Stimulated activated CD4-positive, alpha-beta T cell treated with anti-CD3 and anti-CD28 coated beads, TNF-alpha, amount 100 ng/mL, for 4 hours (primary cell): ENCODE measurements at places on chromosomes 6 and 20.

- DNase-seq, result no peak
Observed at GRCh38 chr20:5971203-5971602, 20.8 kb downstream of the MCM8 start.

- DNase-seq, result no peak
Observed at GRCh38 chr20:43938932-43939761, 24.5 kb downstream of the TOX2 start.

- DNase-seq, result no peak
Observed at GRCh38 chr6:46781478-46782378, 11.5 kb upstream of the MEP1A start.

- no peak for DNase-seq
Observed at GRCh38 chr20:13006825-13007224, 1.9 kb upstream of the SPTLC3 start.

GRCh38 chr6:161354276-161354840 lies 80.5 kb upstream of the AGPAT4 start:
- no peak for DNase-seq

GRCh38 chr20:3156811-3157619 lies 2.6 kb downstream of the FASTKD5 start:
- DNase-seq, result no peak

GRCh38 chr20:7371518-7372163 lies 568.6 kb downstream of the HAO1 start:
- DNase-seq, result no peak

- no peak for DNase-seq
Observed at GRCh38 chr6:110389689-110390382, 25.5 kb downstream of the DDO start.

DNA sequence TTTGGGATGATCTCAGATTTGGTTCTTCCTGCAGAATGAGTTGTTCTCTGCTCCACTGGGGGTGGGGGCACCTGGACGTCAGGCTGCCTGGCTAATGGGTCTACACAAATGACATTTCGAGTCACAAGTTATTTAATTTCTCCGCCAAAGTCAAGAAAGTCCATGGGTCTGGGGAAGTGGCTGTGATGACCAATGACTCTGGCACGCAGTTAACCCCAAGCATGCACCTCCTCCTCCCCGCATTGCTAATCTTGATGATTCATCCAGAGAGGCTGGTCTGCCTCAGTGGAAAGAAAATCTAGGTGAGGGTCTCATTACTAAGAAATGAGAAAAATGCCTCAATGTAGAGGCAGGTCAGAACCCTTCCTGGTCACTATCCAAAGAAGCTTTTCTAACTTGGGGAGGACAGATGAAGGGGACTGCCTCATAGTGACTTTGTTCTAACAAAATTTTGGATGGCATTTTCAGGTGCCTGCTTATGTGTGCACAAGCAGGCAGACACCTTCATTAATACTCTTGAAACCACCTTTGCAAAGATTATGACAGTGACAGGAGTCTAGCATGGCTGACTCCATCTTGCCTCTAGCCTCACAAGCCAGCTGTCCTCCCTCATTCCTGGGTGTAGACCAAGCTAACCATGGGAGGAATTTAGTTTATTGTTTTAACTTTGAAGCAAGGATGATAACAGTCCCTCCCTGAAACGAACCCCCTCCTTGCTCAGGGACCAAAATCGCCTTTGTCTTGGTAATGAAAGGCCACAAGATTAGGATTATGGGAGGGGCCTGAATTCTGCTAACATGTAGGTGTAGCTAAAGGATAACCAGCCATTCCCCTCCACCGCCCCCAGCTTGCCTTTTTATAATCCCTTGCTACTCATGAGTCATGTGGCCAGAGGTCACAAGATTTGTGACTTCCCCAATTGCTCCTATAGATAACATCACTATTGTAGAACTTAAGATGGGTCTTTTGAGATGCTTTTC lies 98.6 kb upstream of the MRPS10 start:
- DNase-seq, result no peak

DNA sequence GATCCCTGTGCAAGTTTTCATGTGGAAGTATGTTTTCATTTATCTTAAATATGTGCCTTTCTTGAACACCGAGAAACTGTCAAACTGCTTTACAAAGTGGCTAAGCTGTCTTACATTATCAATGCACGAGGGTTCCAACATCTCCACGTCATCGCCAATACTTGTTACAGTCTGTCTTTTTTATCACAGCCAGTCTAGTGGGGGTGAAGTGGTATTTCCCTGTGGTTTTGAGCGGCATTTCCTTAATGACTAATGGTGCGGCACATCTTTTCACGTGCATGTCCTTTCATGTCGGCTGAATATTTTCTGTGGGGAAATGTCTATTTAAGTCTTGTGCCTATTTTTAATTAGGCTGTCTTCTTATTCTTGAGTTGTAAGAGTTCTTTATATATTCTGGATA lies 280.4 kb downstream of the FOXC1 start:
- DNase-seq, result no peak

DNA sequence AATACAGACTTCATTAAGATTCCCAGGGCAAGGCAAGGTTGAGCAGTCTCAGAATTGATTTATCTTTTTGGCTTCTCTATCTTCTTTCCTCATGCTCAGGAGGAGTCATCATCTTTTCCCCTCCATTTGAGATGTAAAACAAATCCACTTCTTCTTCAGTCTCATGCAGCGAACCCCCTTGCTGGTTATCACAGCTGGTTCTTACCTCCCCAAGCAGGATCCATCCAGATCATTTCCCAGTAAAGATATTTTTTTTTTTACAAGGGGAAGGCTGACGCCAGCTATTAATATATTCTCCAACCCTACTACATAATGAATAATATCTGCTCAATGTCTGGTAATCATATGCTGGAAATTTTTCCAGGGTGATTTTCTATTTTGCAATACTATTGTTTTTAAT lies 508.9 kb upstream of the NOX3 start:
- DNase-seq, result no peak

- DNase-seq, result no peak
Observed at GRCh38 chr6:79375635-79376337, 141.3 kb upstream of the HMGN3 start.

DNA sequence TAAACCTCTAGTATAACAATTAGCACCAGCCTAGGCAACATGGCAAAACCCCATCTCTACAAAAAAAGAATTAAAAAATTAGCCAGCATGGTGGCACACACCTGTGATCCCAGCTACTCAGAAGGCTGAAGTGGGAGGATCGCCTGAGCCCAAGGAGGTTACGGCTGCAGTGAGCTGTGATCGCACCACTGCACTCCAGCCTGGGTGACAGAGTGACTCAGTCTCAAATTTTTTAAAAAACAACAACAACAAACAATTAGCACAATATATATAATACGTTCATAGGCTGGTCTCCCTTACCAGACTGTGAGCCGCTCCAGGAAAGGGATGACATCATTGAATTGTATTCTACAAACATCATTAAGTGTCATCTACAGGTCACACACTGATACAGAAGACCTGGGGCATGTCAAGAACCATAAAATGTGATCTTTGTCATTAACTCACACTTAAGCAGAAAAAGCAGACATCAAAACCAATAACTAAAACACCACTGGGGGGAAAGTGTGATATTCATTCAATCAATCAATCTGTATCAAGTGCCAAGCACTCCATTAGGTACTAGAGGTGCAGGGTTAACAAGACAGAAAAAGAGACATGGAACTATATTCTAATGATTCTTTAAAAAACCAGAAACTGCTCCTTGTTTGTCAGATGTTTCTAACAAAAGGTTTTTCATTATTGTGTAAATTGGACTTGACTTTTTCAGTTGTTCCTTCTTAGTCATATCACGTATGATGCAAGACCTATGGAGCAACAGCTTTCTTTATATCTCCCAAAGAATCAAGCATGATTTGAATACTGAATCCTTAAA lies 17.8 kb downstream of the MAP3K5 start:
- no peak for DNase-seq

- no peak for DNase-seq
Observed at GRCh38 chr20:10539818-10540553, 104.9 kb downstream of the SLX4IP start.

DNA sequence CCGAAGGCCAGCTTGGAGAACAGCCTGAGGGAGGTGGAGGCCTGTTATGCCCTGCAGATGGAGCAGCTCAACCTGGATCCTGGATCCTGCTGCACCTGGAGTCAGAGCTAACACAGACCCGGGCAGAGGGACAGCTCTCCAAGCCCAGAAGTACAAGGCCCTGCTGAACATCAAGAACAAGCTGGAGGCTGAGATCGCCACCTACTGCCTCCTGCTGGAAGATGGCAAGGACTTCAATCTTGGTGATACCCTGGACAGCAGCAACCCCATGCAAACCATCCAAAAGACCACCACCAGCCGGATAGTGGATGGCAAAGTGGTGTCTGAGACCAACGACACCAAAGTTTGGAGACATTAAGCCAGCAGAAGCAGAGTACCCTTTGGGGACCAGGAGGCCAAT lies 223.5 kb upstream of the ID4 start:
- no peak for DNase-seq

DNA sequence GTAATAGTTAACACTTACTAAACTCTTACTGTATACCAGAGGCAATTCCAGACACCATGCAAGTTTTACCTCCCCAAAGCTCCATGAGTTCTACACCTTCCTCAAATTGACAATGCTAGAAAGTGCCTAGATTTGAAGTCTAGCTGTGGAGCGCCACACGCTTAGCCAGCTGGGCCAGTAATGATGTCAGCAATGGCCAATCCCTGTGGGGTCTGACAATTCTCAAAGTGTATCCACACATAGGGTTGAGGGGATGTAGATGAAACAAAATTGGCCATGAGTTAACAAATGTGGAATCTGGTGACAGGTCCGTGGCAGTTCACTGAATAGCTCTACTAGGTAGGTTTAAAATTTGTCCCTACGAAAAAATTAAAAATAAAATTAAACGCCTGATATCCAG lies 1.3 kb downstream of the ZNF343 start:
- no peak for DNase-seq

DNA sequence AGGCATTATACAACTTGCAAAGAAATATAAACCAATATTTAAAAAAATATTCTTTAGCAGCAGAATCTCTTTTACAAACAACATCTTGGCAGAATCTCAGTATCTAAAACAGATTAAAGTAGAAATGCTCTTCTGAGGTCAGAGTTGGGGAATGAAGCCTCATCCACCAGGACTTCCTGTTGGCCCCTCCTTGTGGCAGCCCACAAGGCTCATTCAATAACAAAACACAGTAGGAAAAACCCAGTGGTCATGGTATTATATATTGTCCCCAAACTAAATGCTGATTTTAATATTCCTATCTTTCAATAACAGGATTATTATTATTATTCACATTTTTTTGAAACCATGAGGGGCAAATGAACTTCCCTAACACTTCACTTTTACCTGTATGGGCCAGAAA lies 368.6 kb downstream of the BTBD9 start:
- no peak for DNase-seq

DNA sequence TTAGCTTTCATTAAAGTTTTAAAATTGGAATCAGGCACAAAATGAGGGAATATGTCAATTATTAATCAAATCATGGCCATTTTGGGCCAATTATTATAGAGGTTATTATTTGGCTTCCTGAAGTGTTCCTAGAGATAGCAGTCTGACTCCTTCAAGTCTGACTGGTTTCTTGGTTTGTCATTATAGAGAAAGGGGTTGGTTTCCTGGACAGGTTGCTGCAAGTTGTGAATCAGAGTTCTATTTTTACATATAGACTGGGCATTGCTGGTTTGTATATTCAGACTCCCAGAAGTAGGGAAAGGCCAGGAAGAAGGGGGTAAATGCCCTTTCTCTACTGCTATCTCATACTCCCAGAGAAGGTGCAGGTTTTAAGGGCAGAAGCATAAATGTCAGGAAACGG lies 121.4 kb upstream of the CEP162 start:
- DNase-seq, result no peak

DNA sequence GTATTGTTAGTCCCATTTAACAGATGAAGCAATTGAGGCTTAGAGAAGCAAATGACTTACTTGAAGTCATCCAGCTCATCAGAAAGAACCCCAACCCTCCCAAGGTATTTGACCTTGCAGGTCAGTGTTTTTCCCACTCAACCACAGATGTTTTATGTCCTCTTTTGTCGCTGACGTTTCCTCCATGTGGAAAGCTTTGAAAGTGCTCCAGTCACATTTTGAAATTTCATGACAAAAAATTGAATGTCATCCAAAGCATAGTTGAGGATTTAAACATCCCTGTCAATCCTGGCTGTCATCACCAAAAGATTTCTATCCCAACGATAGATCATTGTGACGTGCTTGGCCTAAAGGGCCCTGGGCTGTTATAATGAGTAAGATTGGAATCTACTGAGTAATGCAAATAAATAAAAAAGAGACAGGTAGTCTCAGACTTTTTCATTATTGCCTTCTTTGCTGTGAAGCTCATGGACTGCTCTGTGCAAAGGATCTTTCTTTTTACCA lies 102.7 kb downstream of the TSHZ2 start:
- DNase-seq, result no peak

- no peak for DNase-seq
Observed at GRCh38 chr6:92363111-92363510, 1056.2 kb downstream of the EPHA7 start.

DNA sequence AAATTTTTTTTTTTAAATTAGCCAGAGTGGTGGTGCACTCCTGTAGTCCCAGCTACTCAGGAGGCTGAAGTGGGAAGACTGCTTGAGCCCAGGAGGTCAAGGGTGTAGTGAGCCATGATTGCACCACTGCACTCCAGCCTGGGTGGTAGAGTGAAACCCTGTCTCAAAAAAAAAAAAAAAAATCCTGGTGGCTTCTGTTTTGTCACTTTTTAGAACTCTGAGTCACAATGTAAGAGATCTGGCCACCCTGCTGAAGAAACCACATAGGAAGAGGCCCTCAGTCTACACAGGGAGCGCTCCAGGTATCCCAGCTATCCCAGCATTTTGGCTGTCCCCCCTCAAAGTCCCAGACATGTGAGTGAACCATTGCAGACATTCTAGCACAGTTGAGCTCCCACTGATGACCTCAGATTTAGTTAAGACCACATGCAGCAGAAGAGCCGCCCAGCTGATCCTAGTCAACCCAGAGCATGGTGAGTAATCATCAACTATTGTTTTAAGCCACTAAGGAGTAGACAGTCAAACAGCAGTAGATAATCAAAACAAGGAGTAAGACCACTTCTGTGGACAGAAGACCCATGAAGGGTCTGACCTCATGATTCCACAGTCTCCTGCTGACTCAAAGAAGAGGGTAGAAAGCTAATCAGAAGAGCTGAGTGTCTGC lies 12.7 kb upstream of the ARFGEF2 start:
- DNase-seq, result no peak

- no peak for DNase-seq
Observed at GRCh38 chr20:48227381-48227780, 442.1 kb upstream of the SULF2 start.

DNA sequence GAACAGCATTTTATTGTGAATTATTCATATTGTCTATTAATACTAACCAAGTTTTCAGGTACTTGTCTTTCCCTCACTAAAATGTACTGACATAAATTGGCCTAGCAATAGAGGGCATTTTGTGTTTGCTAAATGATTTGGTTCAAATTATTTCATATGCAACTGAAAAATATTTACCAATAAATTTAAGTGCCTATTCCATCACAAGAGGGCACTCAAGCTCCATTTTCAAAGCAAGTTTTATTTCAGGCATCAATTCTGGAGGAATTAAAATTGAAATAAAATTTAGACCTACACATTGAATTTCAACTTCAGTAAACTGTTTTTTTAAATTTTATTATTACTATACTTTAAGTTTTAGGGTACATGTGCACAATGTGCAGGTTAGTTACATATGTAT lies 114.3 kb upstream of the SYNCRIP start:
- DNase-seq, result no peak
